ENCODE measurements at places on chromosomes 12 and 14.

- no peak for DNase-seq
These were observed 96.7 kb upstream of the HSPB8 start for GRCh38 chr12:119082016-119082415.

DNA sequence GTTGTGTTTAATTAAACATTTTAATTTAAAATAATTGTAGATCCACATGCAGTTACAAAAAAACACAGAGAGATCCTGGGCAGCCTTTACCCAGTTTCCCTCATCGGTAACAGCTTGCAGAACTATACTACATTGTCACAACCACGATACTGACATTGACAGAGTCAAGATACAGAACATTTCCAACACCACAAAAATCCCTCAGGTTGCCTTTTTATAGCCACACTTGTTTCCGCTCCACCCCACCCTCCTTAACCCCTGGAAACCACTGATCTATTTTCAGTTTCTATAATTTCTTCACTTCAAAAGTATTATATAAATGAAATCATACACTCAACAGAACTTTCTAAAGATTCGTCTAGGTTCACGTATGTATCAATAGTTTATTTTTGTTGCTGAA, 458.8 kb upstream of the SOX5 start:
- no peak for DNase-seq

DNA sequence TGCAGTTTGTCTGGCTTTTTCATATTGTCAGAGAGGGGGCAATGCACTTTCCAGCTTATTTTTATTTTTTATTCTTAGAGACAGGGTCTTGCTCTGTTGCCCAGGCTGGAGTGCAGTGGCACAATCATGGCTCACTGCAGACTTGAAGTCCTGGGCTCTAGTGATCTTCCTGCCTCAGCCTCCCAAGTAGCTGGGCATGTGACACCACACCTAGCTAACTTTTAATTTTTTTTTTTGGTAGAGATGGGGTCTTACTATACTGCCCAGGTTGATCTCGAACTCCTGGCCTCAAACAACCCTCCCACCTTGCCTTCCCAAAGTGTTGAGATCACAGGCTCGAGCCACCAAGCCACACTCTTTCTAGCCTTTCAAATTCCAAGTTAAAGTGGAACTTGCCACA, 3.9 kb upstream of the A2ML1 start:
- no peak for DNase-seq

DNA sequence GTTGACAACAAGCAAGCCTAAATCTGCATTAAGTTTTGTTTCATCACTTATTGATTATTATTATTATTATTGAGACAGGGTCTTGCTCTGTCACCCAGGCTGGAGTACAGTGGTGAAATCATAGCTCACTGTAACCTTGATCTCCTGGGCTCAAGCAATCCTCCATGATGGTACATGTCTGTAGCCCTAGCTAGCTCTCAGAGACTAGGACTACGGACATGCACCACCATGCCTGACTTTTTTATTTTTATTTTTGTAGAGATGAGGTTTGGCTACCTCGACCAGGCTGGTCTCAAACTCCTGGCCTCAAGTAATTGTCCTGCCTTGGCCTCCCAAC, 35.7 kb upstream of the STK38L start:
- no peak for DNase-seq

GRCh38 chr12:76398106-76398505, 49.9 kb upstream of the BBS10 start:
- no peak for DNase-seq

GRCh38 chr14:22980672-22981089, 1.7 kb downstream of the AJUBA start:
- peak; percentile 36 for DNase-seq

DNA sequence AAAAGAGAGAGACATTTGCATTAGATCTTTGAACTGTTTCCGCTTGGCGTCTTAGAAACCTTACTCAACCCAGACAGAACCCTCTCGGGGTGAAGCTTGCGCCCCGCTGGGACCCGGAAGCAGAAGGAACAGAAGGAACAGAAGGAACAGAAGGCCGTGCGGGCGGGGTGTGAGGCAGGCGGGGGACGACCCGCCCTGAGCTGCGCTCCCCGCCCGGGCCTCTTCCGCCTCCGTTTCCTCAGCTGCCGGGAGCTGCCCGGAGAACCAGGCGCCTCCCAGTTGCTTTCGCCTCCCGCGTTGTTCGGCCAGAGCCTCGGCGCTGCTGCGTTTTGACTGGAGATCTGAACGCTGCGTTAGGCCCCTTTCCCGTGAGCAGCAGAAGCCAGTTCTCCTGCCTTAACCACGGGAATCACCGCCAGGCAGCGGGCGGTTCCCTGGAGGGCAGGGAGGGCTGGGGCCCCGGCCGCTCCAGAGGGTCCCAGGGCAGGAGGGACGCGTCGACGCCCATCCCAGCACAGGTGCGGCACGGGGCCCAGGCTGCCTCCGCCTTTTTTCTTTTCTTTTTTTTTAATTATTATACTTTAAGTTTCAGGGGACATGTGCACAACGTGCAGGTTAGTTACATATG, 19.3 kb upstream of the MMP17 start:
- no peak for DNase-seq

DNA sequence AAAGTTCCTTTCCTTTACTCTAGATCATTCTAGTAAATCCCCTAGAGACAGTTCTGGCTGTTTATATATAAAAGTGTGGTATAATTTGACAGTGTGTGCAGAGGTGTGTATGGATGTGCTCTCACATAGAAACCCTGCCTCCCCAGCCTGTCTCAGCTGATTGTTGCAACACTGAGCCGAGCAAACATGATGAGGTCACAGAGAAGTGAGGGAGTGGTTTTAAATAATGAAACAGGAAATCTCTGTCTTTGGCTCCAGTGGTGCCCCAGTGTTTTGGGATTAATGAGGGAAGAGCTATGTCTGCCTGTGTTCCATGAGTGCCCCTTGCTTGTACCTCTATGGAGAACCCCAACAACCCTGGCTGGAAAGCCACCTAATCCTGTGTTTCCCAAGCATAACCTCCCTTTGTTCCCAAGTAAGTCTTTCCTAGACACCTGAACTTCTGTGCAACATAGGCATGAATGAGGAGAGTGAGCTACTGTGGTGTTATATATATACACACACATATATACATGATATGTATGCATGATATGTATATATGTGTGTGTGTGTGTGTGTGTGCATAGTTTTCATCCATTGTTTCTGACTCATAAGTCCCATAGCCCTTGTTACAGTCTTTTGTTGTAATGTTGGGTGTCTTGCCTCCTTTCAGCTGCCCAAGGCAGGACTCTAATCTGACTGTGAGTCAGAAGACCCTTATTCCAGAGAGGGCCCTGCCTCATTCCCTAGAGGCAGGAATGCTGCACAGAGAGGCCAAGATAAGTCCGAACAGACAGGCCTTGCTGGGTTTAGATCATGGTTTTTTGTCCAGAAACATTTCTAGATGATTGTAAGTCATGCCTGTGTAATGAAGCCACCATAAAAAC, 18.0 kb downstream of the TRAF3 start:
- DNase-seq = no peak

GRCh38 chr12:116157845-116158267, 119.6 kb downstream of the MED13L start:
- no peak for DNase-seq

DNA sequence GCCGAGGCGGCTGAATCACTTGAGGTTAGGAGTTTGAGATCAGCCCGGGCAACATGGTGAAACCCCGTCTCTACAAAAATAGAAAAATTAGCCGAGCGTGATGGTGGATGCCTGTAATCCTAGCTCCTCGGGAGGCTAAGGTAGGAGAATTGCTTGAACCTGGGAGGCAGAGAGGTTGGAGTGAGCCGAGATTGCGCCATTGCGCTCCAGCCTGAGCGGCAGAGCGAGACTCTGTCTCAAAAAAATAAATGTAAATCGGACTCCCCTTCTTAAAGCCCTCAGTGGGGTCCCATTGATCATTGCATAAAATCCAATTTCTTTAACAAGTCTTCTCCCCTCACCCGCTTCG, 908 bp downstream of the TDP1 start:
- DNase-seq = no peak

GRCh38 chr12:119788786-119789185, 88.3 kb downstream of the CIT start:
- DNase-seq = no peak

DNA sequence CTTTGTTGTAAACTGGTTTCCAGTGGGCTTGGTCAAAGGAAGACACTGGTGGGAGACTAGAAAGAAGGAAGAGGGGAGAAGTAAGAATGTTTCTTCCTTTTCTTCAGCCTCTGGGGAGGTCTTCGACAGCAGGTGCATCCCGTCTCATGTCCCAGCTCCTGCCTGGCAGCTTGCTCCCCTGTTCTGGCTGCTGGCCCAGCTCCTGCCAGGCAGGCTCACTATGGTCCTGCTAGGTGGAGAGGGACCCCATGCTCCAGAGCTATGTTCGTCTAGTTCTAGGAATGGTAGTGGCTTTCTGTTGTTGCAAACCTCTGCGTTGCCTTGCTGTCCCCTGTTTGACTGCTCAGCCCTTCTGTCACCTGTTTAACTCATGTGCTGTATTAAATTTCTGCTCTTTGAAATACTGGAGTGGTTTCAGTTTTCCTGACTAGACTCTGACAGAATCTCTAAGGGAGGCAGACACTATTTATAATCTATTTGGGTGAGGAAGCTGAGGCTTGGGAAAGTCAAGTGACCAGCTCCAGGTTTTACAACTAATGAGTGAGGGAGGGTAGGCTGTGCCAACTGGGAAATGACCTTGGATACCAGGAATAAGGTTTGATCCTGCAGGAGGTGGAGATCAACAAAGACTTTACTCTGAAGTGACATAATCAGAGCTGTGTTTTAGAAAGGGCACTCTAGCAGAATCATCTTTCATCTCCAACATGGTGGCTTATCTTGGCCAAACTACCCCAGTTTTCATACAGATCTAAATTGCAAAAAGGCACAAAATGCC, 94.7 kb upstream of the DDHD1 start:
- DNase-seq = no peak

DNA sequence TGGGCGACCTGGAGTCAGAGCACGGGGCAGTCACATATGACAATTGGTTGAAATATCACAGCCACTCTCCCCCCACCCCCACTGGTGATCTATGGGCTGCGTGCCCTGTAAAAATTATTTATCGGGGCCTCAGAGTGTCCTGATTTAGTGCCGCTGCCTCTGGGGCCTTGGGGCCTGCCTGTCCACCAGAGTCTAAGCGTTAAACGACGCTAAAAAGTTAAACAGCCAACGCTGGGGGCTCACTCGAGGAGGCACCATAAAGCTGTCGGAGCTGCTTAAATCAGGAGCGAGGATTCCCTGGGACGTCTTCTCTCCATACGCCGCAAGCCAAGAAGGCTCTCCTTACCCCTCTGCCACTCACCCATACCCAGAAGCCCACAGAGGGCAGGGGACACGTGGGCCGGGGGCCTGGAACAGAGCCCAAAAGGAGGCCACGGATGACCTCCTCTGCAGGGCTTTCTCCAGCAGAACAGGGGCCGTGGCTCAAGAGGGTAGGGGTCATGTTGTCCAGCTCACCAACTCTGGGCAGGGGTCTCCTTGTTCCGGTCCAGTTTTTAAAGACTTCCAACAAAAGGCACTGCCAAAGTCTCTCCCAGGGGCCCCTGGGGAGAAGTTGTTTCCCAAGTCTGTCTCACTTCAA, 42.2 kb downstream of the SMUG1 start:
- no peak for DNase-seq

DNA sequence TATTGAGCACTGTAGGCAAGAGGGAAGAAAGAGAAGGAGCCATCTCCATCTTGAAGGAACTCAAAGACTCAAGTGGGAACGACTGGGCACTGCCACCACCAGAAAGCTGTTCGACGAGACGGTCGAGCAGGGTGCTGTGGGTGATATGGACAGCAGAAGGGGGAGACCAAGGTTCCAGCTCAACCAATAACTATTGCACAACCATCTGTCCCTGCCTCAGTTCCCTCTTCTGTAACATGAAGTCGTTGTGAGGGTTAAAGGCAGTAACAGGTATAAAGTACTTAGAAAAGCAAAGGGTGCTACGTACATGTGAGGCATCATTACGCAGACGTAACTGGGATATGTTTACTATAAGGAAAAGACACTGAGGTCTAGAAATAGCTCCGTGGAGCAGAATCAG, 13.9 kb upstream of the BDKRB1 start:
- no peak for DNase-seq

DNA sequence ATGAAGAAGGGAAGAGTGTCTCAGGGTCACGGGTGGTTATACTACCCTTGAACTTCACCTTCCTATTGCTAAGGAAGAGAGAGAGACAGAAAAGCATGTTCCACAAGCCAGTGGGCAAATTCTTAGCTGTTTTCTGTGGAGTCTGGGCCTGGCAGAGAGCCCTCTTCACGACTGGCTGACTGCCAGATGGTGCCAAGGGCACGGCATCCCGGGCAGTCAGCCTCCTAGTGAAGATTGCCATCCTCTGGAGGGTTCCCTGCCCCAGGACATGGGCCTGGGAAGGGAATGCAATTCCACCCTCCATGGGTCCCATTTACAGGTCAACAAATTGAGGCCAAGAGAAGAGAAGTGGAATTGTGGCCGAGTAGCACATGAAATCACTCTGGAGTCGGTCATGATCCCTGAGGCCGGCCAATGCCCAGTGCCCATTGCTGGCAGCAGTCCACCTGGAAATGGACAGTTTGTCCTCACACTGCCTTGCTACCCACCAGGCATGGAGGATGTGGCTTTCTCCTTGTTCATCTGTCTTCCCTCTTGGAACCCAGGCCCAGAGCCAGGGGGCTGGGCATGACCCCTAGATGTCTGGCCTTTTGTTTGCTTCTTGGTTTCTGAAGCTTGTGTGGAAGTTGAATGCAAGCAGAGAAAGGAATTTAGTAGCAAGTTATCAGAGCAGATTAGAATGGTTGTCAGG, 9.9 kb downstream of the TUNAR start:
- DNase-seq = no peak

DNA sequence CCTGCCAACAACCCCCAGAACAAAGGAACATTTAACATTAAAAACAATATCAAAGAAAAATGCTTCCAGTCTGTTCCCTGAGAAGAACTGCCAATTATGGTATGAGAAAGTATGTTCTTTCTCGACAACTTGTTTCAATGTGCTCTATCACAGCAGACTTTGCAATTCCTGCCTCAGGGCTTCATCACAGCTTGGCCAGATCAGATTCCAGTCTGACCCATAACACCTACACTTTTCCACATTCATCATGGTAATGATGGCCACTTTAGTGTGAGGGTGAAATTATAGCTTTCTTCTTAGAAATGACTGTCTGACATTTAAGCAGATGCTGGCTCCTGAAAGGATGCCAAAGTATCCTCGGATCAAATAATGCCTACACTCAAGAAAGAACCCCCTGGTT, 17.0 kb downstream of the NEK9 start:
- no peak for DNase-seq

- DNase-seq = no peak
These were observed 10.5 kb upstream of the LRIG3 start for GRCh38 chr12:58930770-58931324.

- DNase-seq = no peak
These were observed 207.4 kb upstream of the NPAS3 start for GRCh38 chr14:32731249-32731648.

- peak; percentile 13 for DNase-seq
These were observed 25.8 kb upstream of the STRAP start for GRCh38 chr12:15856097-15856982.

GRCh38 chr14:94043111-94043755, 17.1 kb downstream of the OTUB2 start:
- no peak for DNase-seq

GRCh38 chr14:94671870-94672444, 59.8 kb downstream of the SERPINA3 start:
- no peak for DNase-seq

DNA sequence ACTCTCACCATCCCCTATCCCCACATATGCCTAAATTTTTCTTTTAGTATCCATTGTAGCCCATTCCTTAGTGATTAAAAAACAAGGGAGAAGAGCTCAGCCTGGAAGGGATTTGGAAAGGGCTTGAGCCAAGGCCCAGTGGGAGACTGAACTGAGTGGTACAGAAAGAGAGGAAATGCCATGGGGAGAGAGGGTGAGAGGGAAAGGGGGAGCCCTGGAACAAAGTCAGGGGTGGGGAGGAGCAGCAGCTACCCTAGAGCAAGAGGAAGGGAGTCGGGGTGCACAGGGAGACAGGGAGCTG, 2.6 kb upstream of the ATN1 start:
- DNase-seq = no peak
